ENCODE measurements at places on chromosomes 3 and 15. TPM values are rescaled to one million over a fixed set of nuclear protein-coding genes. Genes with fewer than 3 reads are reported as not detected.

DNA sequence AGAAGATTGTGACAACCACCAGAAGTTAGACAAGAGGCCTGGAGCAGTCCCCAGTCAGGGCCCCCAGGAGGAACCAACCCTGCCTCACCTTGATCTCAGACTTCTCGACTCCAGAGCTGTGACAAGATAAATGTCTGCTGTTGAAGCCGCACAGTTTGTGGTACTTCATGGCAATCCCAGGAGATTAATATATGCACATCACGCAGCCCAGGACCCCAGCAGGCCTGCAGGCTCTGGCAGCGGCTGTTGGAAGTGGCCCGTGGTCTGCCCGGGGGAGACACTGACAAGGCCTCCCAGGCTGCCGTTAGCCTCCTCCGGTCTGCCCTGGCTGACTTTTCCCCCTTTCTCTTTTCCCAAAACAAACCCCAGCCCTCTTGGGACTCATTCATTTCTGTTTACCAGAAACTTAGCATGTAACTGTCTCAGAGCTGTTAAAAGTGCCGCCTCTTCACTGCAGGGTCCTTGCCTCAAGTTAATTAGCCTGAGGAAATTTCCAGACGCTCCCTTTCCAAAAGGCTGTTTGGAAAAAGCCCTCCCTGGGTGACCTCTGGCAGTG lies 183.5 kb upstream of the LYSMD4 start:
- DNase-seq, result no peak

DNA sequence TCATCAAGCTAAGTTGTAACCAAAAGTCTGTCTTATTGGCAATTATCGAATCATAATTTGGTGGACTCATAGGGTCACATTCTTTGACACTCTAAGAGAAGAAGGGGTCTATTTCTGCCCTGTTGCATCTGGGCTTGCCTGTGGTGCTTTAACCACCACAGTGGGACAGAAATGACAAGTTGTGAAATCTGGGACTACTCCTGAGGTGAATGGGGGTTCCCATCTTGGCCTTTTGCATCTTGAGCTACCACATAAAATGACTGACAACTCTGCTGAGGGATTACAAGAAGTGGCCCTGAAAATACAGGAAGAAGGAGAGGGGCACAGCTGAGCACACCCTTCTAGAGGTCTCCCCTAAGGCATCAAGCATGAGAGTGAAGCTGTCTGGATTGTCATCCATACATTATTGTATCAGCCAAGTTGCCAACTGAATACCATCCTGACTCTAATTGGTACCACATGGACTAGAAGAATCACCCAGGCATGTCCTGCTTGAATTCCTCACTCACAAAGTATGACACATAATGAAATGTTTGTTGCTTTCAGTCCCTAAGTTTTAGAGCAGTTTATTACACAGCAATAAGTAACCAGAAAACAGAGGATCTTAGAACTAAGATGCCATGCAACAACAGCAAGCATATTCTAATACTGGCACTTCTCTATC lies 306.5 kb downstream of the ROBO1 start:
- DNase-seq, result no peak

- no peak for DNase-seq
Measured at GRCh38 chr3:187935623-187936156, 190.4 kb upstream of the BCL6 start.

DNA sequence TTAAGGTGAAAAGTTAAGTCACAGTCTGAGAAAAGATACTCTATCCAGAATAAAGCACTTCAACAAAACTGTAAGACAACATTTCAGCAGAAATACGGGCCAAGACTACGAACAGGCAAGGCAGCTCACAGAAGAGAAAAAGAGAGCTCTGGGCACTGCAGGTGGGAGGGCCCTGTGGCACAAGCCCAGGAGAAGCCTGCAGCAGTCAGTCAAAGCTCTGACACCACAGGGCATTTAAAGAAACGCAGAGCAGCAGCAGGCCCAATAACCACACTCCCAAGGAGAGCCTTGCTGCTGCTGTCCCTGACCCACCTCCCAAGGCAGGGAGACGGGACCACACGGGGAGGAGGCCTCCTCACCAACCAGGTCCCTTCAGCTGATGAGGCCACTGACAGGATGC lies 19.2 kb downstream of the CHSY1 start:
- no peak for DNase-seq

DNA sequence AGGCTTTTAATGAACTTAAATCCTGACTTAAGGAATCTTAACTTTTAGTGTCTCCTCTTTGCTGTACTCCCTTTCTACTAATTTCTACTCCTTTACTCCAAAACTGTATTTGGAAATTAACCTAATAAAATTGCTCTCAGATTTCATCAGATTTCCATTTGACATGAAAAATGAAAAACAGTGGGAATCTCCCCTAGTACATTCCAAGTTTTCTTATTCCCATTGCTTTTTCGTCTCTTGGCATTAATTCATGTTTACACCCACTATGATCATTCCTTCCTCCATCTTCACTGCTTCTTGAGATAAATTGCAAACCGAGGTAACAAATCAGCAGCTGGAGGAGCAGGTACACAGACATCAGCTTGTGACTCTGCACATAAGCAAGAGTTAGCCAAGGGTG lies 208.7 kb downstream of the VGLL3 start:
- no peak for DNase-seq

DNA sequence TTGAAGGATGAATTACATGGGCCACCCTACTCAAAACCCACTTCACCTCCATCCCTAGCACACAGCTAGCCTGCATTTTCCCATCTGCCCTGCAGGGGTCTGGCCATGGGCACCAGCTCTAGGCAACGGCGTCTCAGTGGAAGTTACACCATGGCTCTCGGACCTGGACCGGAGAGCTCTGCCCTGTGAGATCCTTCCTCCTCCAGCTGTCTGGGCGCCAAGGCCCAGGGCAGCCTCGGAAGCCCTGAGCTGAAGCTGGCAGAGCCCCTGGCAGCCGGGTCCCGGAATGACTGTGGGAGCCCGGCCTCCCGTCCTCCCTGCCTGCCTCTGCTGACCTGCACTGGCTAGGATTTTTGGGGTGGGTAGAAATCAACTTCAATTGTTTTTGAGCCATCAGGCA lies 98.9 kb downstream of the CHSY1 start:
- DNase-seq, result no peak

DNA sequence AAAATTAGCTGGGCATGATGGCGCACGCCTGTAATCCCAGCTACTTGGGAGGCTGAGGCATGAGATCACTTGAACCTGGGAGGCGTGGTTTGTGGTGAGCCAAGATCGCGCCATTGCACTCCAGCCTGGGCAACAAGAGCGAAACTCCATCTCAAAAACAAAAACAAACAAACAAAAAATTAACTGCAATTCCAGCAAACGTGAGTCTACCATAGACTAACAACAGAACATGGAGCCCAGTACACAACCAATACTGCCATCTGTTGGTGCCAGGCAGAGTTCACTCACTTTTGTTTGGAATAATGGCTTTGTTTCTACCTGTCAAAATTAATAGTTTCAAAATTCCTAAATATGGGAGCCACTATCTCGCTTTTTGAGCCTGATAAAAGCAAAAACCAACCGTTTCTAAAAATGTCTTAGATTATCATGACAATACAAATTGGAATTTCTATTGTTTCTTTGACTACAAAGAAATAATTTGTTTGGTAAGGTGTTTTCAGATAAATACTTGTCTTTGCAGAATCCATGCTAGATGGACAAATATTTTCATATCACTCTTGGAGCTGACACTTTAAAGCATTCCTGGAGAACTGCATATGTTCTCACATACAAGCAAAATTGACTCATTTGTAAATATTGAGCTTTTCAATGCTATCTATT lies 45.0 kb downstream of the GPR176 start:
- peak; percentile 9 for DNase-seq

DNA sequence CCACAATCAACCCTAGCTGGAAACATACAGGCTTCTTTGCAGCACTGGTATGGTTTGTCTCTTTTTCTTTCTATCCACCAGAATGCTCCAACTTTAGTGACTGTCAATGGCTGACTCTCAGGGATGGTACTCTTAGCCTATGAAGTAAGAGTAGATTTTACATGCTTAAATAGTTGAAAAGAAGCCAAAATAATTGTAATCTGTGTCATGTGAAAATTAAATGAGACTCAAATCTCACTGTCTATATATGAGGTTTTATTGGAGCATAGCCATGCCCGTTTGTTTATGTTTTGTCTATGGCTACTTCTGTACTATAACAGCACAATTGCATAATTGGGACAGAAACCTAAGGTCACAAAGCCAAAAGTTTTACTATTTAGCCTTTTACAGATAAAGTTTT lies 29.1 kb upstream of the PDZRN3 start:
- DNase-seq, result no peak

DNA sequence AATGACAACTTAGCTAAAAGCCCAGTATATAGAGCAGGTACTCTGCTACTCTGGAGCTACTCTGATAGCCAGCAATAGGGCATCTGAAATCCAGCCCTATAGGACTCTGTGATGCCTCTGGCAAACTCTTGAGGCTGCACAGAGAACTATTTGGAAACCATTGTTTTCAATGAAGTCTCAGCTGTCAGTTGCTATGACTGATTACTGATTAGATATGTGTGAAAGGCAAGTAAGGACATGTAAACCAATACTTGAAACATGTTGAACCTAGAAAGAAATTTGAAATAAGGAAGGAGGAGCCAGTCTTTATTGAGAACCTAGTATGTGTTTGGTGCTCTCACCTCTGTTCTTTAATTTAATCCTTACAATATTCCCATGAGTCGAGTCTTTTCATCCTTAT lies 40.2 kb upstream of the CRTC3 start:
- DNase-seq, result no peak

DNA sequence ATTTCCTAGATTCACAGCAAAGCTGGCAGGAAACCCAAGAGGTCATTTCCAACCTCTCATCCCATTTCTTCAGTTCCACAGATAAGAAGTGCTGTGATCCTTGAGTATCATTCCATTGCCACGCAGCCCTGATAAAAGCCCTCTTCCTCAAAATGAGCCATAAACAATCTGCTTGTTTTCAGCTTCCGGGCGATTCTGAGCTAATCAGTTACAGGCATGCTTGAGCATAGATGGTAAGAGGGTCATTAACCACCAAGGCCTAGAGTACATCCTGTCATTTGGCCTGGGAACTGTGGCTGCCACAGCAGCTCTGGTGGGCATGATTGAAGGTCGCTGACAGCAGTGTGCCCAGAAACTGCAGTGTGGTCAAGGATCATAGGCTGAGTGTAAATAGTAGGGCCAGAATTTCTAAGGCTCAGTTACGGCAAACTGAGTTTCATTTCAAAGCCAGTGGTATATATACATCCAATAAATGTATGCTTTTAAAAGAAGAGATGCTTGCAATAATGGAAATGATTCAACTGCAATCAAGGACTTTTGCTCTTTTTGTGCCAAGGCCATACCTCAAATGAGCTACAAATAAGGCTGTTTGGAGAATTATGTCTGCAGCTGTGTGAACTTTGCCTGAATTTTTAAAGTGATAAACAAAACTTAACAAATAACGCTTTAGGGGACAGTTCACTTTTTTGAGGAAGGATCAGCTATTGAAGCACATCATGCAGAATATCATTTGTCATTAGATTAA lies 47.3 kb downstream of the P3H2 start:
- DNase-seq, result no peak

- no peak for DNase-seq
Measured at GRCh38 chr15:72203507-72203837, 5.9 kb upstream of the GRAMD2A start.

DNA sequence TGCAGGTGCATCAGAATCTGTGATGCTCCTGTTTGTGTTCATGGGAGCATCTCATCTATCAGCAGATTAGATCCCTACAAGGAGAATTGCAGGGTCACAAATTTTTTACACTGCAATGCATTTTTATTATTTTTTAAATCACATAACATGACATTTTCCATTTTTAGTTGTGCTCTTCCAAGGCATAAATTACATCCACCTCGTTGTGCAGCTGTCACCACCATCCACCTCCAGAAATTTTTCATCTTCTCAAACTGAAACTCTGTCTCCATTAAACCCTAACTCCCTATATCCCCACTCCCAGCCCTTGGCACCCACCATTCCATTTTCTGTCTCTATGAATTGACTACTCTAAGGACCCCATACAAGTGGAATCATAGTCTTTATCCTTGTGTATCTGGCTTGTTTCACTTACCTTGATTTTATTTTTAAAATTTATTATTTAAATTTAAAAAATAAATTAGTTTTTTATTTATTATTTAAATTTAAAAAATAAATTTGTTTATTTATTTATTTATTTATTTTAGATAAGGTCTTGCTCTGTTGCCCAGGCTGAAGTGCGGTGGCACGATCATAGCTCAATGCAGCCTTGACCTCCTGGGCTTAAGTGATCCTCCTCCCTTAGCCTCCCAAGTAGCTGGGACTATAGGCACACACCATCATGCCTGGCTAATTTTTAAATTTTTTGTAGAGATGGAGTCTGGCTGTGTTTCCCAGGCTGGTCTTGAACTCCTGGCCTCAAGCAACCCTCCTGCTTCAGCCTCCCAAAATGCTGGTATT lies 47.7 kb downstream of the FBLN2 start:
- no peak for DNase-seq

GRCh38 chr3:47057212-47057671 lies 77.8 kb downstream of the NBEAL2 start:
- peak; percentile 60 for DNase-seq

DNA sequence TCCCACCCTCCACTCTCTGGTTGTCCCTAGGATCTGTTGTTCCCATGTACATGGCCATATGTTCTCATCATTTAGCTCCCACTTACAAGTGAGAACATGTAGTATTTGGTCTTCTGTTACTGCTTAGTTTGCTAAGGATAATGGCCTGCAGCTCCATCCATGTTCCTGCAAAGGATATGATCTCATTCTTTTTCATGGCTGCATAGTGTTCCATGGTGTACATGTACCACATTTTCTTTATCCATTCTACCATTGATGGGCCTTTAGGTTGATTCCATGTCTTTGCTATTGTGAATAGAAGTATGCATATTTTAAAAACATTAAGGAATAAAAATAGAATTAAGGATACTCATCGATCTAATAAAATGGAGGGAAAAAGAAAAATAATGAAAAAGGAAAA lies 278.4 kb downstream of the MBNL1 start:
- no peak for DNase-seq

- DNase-seq, result no peak
Measured at GRCh38 chr3:197423376-197423775, 125.0 kb upstream of the DLG1 start.

DNA sequence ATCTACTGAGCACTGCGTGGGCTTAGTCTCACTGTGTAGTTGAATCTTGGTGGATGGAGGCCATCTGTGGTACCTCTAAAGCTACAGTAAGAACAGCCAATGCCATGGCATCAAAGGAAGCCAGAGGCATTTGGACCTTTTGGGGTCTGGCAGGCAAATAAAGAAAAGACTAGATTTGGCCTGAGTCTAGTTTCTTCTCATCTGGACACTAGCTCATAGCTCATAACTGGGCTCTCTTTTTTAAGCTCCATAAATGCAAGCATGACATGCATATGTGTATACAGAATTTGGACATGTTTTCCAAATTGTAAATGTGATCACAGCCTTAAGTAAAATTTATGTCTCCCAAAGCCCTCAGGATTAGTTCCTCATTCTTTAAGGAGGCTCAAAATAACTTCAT lies 107.5 kb downstream of the CNTN6 start:
- no peak for DNase-seq

GRCh38 chr3:9097495-9097894 lies 134.2 kb upstream of the RAD18 start:
- DNase-seq, result no peak

GRCh38 chr15:101063212-101063611 lies 144.1 kb downstream of the LRRK1 start:
- DNase-seq, result no peak

- DNase-seq, result no peak
Measured at GRCh38 chr3:40129510-40129909, 180.0 kb upstream of the EIF1B start.

Gene ARPIN
- 1.1 TPM for total RNA-seq

Gene GRAMD2A
- total RNA-seq, result not detected

Gene ZNF621
- 23.8 TPM for total RNA-seq

Gene GOLGA8M
- total RNA-seq, result 7.0 TPM

Measured in naive thymus-derived CD4-positive, alpha-beta T cell (primary cell).